Stimulated activated CD4-positive, alpha-beta T cell treated with anti-CD3 and anti-CD28 coated beads, Interleukin-4, amount 100 ng/mL, for 1 hour (primary cell): ENCODE measurements at places on chromosomes 11 and 22.

GRCh38 chr22:40586781-40587180, 49.7 kb downstream of the MRTFA start:
- no peak for DNase-seq

GRCh38 chr11:92843455-92843854, 126.0 kb upstream of the MTNR1B start:
- no peak for DNase-seq

DNA sequence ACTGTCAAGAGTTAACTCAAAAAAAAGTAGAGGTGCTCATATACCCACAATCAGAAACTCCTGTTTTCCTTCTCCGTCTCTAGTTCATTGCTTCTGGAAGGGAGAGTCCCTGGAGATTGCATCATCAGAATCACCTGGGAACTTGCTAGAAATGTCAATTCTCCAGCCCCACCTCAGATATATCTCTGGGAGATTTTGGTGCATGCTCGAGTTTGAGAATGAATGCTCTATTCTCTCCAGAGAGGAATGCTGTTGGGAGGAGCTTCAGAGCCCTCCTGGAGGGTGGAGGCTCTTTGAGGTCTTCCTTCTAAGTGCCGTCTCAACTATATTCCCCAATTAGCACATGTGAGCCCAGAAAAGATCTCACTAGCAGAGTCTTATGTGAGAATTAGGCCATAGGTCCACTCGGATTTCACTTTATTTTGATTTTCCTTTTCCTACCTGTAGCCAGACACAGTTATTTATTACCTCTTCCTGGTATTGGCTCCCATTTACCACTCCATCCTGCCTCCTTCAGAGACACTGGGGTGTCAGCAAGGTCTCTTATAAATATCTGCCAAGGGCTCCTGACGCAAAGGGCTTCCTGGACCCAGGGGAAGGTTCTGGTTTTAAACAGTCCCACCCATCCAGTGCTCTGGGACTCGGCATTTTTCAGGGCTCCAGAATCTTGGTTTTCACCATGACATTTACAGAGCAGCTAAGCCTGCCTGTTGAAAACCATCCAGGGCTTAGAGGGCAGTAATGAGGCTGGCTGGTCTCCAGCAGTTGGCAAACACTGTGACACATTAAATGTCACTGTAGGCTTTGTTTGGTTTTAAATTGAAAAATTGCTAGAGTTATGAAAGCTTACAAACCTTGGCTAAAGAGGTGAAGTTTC, 136.2 kb downstream of the CD44 start:
- DNase-seq = no peak

- no peak for DNase-seq
Observed at GRCh38 chr11:17572791-17573460, 25.9 kb downstream of the OTOG start.

DNA sequence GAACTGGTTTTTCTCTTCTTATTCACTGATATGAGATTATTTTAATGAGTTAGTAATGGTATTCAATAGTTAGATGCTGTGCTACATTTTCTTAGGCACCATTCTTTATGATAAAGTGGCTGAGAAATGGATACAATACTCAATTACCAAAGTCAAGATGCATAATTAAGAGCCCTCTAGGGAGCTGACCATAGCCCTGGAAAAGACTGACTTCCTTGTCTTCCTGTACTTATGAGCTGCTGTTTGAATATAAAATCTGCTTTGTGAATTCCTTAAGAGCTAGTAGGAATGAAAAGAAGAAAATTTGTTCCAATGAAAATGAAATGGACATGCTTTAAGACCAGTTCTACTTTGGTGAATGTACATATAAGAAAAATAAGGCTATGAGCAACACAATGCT, 452.3 kb downstream of the KCNA4 start:
- no peak for DNase-seq

GRCh38 chr11:91264481-91264880, 960.1 kb upstream of the FAT3 start:
- no peak for DNase-seq

- DNase-seq = peak; percentile 39
Observed at GRCh38 chr11:119727523-119728151, 1.4 kb downstream of the NECTIN1 start.

DNA sequence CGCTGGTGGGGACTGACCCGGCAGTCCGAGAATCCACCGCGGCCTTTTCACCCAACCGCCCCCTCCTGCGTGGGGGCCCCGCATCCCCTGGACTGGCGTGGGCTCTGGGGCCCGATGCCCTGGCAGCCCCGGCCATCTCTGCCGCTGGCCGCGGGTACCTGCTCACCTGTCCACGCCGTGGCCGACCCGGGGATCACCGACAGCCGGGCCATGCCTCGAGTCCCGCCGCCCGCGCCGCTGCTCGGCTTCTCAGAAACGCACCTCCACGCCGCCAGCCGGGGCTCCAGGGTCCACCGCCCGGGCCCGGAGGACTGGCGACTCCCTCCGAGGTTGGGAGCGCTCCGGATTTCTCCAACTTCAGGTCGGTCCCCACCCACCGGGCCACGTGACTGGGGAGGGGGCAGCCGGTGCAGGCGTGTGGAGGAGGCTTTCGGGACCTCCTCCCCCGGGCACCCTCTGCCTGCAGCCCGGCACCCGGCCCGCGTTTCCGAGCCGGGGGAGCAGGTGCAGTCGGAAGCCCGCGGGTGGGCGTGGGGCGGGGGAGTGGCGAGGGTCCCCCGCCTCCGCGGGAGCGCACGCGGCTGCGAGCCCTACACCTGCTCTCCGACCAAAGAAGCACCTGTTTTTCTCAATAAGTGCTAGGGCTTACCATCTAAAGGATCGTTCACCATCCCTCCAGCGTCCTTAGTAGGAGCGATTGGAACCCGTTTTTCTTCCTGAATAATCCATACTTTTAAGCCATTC, 554 bp upstream of the NRIP3 start:
- DNase-seq = peak; percentile 25

DNA sequence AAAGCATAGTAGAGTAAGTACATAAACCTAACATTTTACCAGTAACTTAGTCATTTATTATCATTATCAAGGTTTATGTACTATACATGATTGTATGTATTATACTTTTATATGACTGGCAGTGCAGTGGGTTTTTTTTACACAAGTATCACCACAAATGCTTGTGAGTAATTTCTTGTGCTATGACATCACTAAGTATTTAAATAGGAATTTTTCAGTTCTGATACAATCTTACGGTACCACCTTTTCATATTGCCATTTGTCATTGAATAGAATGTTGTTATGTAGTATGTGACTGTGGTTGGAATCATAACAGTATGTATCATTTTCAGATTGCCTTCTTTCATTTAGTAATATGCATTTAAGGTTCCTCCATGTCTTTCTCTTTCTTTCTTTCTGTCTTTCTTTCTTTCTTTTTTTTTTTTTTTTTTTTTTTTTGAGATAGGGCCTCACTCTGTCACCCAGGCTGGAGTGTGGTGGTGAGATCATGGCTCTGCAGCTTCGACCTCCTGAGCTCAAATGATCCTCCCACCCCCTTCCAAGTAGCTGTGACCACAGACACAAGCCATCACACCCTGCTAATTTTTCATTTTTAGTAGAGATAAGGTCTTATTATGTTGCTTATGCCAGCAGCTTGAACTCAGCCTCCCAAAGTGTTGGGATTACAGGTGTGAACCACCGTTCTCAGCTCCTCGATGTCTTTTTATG, 18.6 kb downstream of the ATM start:
- peak; percentile 47 for DNase-seq

GRCh38 chr22:35910003-35910769, 118.4 kb downstream of the RBFOX2 start:
- no peak for DNase-seq

- DNase-seq = no peak
Observed at GRCh38 chr22:46422896-46423295, 87.4 kb downstream of the TRMU start.
